ENCODE measurements at places on chromosomes 4 and X. TPM values are rescaled to one million over a fixed set of nuclear protein-coding genes. Genes with fewer than 3 reads are reported as not detected.

CDS1 gene
- 1.6 TPM for total RNA-seq

MTCP1 gene
- total RNA-seq, result 25.0 TPM

SLC26A1 gene
- not detected for total RNA-seq

SYNPO2 gene
- total RNA-seq, result 8.5 TPM

CRMP1 gene
- total RNA-seq, result 88.0 TPM

CTAG2 gene
- 4.2 TPM for total RNA-seq

BEX1 gene
- not detected for total RNA-seq

GRIA2 gene
- not detected for total RNA-seq

TMPRSS11F gene
- total RNA-seq, result not detected

MAGEC3 gene
- not detected for total RNA-seq

PNMA3 gene
- total RNA-seq, result not detected

AFF2 gene
- total RNA-seq, result 0.06 TPM

RGN gene
- total RNA-seq, result not detected

NIPAL1 gene
- 0.05 TPM for total RNA-seq

PRMT9 gene
- total RNA-seq, result 13.1 TPM

TCEAL2 gene
- not detected for total RNA-seq

DNA sequence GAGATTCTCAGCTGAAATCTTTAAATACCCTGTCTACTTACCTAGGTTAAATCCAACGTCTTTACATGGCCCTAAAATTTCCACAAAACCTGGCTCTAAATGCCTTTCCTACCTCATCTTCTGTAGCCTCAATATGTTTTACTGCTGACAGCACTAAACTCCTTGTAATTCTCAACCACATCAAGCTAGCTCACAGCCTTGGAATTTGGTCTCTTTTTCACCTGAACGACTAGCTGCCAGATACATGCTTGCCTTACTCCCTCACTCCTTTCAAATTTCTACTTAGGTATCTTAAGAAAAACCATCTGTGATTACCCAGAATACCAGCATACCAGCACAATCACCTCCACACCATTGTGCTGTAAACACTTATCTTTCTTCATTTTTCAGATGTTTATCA is 635.6 kb upstream of the PCDH10 start:
- no peak for DNase-seq

DNA sequence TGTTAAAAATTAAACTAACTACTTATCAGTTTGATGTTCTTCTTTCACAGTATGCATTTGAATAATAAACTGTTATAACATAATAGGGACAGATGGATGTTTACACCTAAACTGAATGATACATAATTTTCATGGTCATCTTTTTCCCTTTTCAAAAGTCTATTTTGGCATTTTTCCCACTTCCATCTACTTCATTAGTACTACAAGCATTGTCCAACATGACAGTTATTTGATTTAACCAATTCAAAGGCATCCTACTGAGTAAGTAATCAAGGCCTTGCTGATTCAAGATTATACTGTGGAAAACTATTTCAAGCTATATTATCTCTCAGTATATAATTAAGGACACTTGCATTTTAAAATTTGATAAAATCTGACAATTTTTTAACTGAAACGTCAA is 212.9 kb downstream of the FAT4 start:
- no peak for DNase-seq

DNA sequence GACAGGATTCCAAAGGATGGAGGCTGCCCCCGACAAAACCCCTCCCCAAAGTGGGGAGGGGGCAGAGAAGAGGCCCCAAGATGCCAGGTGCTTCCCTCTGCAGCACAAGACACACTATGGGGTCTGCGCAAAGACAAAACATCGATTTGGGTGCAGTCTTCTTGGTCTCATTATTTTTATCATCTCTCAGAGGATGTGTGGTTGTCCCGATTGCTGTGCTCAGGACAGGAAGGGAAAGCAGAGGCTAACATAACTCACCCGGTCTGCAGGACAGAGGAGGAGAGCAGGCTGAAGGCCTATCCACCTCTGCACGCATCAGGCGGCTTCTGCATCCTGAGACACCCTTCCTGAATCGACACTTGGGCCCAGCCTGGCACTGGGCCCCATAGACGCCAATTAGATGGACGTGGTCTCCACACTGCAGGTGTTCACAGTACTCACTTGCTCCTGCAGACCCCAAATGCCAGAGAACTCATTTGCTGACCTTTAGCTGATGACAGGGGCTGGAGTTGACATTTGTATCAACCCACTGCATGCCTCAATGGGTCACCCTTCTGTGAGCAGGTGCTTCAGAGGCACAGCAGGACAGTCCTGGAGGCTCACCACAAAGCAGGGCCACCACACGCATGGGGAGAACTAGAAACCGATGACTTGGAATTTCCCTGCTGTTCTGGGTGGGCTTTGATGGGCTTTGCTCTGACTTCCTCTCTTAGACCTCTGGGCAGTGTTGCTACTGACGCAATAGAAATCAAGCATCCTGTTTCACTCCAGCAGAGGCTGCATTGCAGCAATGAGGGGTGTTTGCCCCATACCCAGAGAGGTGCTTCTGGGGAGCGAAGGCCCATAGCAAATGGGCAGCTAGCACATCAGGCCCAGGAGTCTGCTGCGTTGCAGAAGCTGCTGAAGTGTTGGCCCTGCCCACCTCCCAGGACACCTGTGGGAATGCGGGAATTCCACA is 96.3 kb upstream of the ENPP6 start:
- DNase-seq, result no peak

- no peak for DNase-seq
Observed at GRCh38 chrX:19683358-19683757, 168.1 kb upstream of the MAP3K15 start.

DNA sequence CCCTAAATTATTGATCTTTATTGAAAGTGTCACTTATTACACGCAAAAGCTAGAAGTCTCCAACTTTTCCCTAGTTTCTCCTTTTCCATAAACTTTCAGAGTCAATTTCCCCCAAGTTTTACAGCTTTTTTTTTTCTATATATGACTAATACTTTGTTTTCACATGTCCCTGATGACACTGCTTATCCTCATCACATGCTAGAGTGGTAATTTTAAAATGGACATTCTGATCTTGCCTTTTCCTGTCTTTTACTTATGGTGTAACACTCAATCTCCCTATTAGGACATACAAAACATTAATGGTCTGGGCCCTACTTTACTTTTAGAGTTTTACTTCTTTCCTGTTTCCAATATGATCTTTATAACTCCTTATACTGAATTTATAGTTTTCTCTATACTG is 112.6 kb downstream of the ANK2 start:
- no peak for DNase-seq

DNA sequence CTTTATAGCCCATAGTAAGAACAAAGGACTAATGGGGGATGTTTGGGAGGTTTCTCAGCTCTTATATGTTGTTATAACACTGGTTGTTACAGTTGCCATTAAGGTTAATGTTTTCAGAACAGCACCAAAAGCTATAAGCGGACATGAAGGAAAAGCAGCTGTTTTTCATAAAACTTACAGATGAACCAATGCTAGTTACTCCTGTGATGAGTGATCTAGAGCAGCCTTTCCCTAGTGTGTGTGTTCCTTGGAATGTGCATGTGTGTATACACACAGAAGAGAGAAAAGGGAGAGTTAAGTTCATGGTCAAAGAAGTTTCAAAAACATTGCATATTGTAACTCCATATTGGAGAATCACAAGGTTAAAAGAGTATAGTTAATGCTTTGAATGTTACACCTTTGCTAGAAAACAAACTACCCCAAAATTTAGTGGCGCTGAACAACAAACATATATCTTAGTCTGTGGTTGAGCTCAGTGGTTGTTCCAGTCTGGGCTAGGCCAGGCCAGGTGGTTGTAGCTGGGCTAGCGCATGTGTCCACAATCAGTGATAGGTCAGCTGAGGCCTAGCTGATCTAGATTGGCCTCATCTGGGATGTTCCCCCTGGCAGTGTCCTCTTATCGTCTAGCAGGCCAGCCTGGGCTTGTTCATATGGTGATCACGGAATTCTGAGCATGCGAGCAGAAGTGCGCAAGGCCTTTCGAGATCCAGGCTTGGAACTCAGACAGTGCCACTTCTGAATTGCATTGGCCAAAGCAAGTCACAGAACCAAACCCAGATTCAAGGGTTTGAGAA is 151.0 kb downstream of the NHS start:
- no peak for DNase-seq

DNA sequence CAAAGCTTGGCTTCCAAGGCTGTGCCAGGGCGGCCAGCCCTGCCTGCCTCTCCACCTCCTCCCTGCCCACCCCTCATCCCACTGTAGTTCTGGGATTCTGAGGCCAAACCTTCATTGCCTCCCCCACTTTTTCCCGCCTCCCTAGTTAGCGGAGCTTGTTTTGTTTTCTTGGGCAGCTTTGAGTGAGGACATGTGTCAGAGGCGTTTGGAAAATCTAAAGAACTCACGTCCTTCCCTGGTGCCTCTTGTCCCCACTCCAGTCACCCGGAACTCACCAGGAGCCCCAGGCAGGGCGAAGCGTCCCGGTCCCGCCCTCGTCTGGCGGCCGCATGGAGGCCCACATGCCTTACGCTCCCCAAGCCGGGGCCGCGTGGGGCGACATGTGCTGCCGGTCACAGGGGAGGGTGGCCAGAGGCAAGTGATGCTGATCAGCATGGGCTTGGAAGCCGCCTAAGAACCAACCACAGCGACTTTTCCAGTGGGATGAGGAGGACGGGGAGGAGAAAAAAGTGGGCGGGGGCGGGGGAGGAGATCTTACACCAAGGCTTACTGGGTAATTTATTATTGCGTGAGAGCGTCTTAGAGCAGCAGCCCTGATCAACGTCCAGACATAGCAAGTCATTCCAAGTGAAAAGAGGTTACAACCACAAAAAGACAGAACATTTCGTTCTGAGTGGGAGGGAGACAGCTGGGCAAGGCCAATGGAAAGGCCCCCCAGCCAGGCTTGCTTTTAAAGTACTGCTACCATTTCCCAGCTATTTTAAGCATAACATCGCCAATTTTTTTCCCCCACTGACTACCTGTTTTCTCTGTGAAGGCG is 48.5 kb downstream of the PRPS1 start:
- peak; percentile 83 for DNase-seq

GRCh38 chr4:13349096-13349495 is 135.0 kb downstream of the RAB28 start:
- no peak for DNase-seq

- DNase-seq, result no peak
Observed at GRCh38 chrX:132636080-132636479, 147.2 kb upstream of the MBNL3 start.

- peak; percentile 76 for DNase-seq
Observed at GRCh38 chr4:77052352-77052751, 23.4 kb downstream of the CCNI start.

GRCh38 chrX:18461431-18461830 is 36.0 kb downstream of the CDKL5 start:
- no peak for DNase-seq

DNA sequence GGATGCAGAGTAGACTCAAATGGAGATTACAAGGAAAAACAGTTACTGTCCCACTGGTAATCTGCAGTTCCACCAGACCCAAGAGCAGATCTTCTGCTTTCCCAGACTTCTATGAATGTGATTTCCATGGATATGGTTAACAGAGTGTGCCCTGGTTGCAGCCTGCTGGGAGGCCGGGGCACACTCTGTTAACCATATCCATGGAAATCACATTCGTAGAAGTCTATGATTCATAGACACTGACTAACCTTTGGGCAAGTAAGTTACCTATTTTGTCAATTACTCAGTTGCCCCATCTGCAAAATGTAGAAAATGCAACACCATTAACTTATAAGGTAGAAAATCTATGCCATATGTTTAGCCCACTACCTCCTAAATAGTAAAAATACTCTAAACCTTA is 443.1 kb upstream of the PITX2 start:
- DNase-seq, result no peak

DNA sequence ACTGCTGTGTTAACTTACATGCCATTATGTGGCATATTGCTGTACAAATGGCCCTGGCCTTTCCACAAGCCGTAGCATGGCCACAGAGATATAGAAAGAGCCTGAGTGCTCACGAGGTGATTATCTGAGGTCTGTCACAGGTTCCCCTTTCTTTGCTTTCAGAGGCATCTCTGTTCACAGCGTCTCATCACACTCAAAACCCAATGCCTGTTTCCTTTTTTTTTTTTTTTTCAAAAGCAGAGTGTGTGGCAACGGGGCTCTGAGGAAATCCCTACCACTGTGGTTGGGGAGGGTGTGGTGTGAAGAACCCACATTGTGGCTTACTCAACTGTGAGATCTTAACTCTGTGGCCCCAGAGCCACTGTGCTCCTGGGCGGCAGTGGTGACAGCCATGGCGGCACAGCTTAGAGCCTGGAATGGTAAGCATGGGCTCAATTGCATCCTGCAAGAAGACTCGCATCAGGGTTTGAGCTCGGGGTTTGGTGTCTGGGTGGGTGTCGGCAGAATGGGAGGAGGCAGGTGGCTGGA is 30.8 kb downstream of the RTL5 start:
- DNase-seq, result no peak

- no peak for DNase-seq
Observed at GRCh38 chr4:155005395-155006090, 202.9 kb upstream of the NPY2R start.

DNA sequence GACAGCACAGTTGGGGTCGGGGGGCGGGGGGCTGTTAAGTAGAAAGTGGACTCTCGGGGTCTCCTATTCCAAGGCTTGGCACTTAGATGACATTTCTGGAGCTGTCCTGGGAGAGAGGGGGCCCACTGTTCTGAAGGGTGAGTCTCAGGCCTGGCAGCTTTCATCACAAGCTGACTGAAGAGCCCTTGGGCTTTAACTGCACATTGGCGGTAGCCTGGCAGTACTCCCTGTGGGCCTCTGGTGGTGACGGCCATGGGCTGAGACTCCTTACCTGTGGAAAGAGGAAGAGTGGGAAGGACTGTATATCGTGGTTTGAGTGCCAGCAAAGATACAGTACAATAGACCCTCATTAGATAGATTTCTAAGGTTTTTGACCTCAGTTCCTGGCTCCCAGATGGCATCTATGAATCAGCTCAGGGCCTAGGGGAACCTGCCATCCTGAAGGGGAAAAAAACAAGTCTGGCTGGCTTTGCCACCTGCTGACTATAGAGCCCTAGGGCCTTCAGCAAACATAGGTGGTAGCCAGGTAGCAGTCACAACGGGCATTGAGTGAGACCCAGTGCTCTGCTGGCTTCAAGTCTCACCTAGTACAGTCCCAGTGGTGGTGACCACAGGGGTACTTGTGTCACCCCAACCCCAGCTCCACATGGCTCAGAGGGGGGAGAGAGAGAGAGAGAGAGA is 87.9 kb downstream of the ANKRD17 start:
- no peak for DNase-seq

GRCh38 chr4:166422475-166422874 is 549.4 kb downstream of the TLL1 start:
- DNase-seq, result peak; percentile 1

DNA sequence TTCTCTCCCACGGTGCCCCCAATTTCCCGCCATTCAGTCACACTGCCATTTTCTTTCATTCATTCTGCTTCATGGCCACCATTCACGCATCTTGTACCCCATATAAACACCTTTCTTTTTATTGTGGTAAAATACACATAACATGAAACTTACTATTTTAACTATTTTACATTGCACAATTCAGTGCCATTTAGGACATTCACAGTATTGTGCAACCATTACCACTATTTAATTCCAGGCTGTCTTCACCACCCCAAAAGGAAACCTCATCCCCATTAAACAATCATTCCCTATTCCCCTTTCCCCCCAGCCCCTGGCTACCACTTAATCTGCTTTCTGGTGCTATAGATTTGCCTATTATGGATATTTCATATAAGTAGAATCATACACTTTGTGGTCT is 15.9 kb downstream of the SPACA5 start:
- DNase-seq, result no peak

- DNase-seq, result no peak
Observed at GRCh38 chrX:1450361-1451161, 2.1 kb downstream of the ASMTL start.

- DNase-seq, result peak; percentile 51
Observed at GRCh38 chr4:91754716-91755115, 549.0 kb upstream of the GRID2 start.
